ENCODE measurements at places on chromosomes 4 and X. TPM values are rescaled to one million over a fixed set of nuclear protein-coding genes. Genes with fewer than 3 reads are reported as not detected.
A peak's percentile ranks its signal among the peaks of the same experiment; 100 is the strongest.

Gene SLC4A4
- 1.3 TPM for total RNA-seq

Gene REPS2
- total RNA-seq, result 0.49 TPM

Gene SOWAHD
- 0.55 TPM for total RNA-seq

Gene SPP1
- total RNA-seq, result 4.9 TPM

Gene NSG1
- 15.1 TPM for total RNA-seq

Gene ARL9
- total RNA-seq, result 0.38 TPM

Gene NEXMIF
- 0.02 TPM for total RNA-seq

Gene COX18
- total RNA-seq, result 26.4 TPM

Gene BGN
- not detected for total RNA-seq

Gene TLR6
- total RNA-seq, result 1.2 TPM

Gene CENPVL2
- total RNA-seq, result not detected

DNA sequence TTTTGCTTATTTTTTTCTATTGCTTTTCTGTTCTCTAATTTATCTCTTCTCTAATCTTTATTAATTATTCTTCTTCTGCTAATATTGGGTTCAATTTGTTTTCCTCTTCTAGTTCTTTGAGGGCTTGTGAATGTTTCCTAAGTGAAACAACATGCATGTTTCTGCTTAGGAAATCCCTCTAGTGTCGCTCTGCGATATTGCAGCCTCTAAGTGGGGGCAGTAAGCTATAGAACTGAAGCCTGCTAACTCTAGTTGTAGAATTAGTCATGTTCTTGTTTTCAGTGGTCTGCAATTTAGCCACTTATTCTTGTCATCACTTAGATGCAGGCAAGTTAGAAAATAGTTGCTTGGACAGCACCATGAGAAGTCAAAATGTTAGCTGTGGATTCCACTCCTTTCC, 222.6 kb downstream of the SPIN4 start:
- DNase-seq, result no peak

DNA sequence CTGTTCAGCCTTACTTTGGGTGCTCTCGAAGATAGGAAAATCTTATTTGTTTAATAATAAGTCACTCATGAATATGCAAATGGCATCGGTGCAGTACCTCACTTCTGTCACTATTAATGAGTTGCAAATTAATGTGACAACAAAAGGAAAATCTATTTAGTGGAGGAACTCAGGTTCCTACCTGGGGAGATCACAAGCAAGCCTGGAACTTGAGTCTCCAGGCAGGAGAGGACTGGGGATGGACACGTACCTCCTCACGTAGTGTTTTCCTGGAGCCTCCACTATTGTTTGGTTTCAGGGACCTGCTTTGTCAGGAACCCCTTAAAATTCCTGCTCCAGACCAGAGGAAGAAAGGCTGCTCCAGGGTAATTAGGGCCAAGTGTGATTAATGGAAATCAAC, 82.1 kb downstream of the BCOR start:
- no peak for DNase-seq

- no peak for DNase-seq
Observed at GRCh38 chr4:53490965-53491622, 100.2 kb downstream of the LNX1 start.

DNA sequence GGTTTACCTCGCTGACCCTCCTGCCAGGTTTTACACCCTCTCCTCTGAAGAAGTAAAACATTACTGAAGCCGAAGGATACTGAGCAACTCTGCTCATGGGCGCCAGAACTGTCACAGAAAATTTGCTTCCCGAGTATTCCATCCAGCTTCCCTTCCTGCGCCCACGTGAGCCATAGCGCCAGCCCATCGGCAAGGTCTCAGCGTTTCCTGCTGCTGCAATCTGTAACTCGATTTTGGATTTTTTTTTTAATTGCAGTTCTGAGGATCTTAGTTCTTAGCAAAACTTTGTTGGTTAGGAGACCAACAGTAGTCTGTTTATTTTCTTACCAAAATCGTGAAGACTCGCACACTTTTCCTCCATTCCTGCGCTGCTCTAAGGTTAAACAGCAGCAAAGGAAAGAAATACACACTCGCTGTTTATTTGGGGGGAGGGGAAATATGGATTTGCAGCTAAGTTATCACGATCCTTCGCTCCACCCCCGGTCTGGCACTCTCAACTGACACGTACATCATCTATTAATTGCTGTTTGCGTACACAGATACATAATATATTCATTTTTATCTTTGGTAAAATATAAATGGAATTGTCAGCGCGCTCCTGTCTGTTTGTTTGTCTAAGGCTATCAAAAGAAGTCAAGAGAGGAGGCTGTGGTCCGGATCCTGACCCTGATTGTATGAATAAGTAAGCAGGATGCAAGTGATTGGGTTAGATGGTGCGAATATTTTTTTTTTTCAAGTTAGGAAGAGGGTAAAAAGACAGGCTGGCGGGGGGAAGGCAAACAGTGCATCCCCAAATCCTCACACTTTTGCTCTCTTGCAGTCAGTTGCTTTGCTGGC, at the start of gene TLL1:
Gene TLL1 (plus strand): TSS at position 777 of the 837 bp plus-strand sequence. CDS start 668 bp downstream, outside the sequence.
- no peak for DNase-seq

DNA sequence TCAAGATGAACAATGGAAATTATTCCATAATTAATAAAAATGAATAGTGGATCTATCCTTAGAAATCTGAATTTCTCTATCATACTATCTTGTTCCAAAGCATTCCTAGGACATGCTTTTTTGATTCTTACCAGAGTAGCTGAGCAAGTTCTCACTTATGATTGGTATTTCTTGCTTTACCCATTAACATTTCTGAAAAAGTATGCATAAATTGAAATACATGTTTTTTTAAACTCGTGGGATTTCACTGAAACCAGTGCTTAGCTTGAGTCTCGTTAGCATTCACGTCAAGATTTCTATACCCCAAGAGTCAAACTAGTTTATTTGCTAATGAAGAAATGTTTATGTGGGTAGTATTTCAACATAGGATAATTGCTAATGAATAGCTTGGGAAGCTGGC, 89.0 kb downstream of the ELOVL6 start:
- DNase-seq, result no peak

GRCh38 chr4:118317691-118318090, 35.1 kb downstream of the PRSS12 start:
- DNase-seq, result no peak

- DNase-seq, result peak; percentile 17
Observed at GRCh38 chrX:102154218-102154860, 1.4 kb downstream of the BEX5 start.

DNA sequence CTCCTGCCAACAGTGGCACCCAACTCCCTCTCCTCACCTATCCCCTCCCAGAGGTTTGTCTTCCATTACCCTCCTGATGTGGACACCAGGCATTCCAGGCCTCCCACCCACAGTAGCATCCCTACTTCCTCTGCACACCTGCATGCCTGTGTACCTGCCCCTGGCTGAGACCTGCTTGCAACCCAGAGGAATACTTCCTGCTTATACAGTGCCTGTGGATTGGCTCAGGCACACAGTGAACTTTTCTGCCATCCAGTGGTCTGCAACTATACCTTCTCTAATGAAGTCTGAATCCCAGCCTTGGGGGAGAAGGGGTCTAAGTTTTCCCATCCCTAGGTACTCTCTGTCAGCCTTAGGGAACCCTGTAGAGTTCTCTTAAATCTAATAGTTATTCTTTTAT, 169.9 kb downstream of the IQCM start:
- no peak for DNase-seq

DNA sequence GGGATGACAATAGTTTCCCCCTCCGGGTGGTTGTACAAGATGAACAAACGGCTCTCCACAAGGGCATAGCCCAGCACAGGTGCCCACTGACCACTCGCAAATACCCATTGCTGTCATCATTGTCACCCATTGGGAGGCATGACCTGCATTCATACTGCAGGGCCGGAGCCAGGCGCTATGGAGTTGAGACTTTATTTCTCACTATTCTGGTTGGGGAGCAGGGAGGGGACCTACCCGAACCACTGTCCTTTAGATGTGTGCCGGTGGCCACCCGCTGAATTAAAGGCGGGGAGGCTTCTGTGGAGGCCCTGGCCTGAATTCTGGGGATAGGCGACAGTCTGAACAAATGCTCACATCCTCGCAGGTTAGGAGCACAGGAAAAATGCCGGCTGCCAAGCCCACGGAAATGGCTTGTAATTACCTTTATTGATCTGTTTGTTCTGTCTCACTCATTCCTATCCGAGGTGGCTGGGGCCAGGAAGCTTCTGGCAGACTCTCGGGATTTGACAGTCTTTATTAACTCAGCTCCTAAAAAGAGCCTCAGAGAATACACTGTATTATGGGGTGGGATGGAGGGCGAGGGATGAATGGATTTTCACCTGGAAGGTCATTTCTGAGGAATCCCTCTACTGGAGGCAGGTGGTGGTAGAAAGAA, 125.1 kb upstream of the PSAPL1 start:
- no peak for DNase-seq

GRCh38 chr4:6824772-6825402, 42.4 kb downstream of the KIAA0232 start:
- DNase-seq, result no peak

Measured in CD8-positive, alpha-beta memory T cell (primary cell).